CD4-positive, alpha-beta memory T cell (primary cell): ENCODE measurements at places on chromosomes 3 and 15. TPM values are rescaled to one million over a fixed set of nuclear protein-coding genes. Genes with fewer than 3 reads are reported as not detected.

DNA sequence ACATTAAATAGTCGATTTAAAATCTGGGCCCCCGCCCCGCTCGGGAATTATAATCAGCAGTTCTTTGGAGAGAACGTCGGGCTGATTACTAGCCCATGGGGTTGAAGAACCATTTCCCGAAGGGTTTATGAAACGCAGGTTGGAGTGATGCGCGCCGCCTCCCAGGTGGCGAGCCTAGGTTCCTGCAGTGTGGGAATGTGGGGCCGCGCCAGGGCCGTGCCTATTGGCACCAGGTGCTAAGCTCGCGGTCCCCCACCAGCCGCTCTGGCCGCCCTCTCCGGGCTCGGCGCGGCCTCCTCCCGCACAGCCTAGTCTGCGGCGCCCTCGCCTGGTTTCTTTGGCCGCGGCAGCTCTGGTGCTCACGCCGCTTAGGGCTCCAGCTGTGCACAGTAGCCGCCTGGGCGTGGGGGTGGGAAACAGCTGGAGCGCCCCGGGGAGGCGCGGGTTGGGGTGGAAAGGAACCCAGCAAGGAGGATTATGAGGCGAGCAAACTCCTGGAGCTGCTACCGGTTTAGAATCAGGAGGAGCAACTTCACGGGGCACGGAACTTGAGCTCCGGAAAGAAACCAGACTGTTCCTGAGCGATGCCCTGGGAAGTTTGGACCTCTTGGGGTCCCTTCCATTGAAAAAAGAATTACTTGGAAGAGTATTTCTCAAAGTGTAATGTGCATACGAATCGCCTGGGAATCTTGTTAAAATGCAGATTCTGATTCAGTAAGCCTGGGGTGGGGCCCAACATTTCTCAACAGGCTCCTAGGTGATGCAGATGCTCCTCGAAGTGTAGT is 5.6 kb upstream of the MECOM start:
- H3K36me3 ChIP-seq = no peaks in the 10 kb centered on the region
- H3K27ac ChIP-seq = no peak overlapping the region
- peaks cover 46% of the 10 kb centered on the region for H3K27me3 ChIP-seq
- H3K4me1 ChIP-seq = peaks cover 21% of the 10 kb centered on the region
- no peak overlapping the region for H3K4me3 ChIP-seq
- no peak for DNase-seq

- no peaks in the 10 kb centered on the region for H3K27me3 ChIP-seq
- no peak overlapping the region for H3K4me3 ChIP-seq
- no peaks in the 10 kb centered on the region for H3K36me3 ChIP-seq
- DNase-seq = no peak
These were observed 164.0 kb downstream of the IL20RB start for GRCh38 chr3:137121704-137122314.

Gene ITIH1
- total RNA-seq = not detected

Gene KCNH8
- total RNA-seq = 0.19 TPM

Gene C3orf20
- 0.38 TPM for total RNA-seq

Gene TRPM1
- total RNA-seq = not detected

GRCh38 chr15:58065445-58066041 is at the start of gene ALDH1A2:
Gene ALDH1A2 (minus strand): TSS chr15:58065711. CDS start chr15:58065650, 61 bp downstream.
- H3K27ac ChIP-seq = no peak within 1 kb of the TSS
- DNase-seq = no peak
- no peak within 1 kb of the TSS for H3K4me3 ChIP-seq
- H3K4me1 ChIP-seq = peaks cover 8% of the 10 kb centered on the region
- H3K27me3 ChIP-seq = peaks cover 17% of the 10 kb centered on the region

DNA sequence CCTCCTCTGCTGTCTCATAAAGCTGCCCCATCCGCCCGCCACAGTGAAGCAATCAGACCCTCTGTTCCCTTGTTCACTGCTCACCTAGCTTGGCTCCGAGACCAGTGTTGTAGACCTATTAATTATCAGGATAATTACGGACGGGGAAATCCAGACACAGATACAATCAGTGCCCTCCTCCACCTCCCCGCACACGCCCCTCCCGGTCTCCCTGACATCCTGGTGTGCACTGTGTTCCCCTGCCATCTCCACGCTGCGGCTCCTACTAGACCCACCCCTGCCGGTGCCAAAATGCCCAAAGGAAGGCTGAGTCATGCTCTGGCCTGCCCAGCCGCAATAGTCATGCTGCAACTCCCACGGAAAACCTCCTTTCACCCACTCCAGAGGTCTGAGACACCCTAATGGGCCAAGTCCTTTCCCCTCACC is 277.3 kb upstream of the TLE3 start:
- no peaks in the 10 kb centered on the region for H3K4me1 ChIP-seq
- H3K36me3 ChIP-seq = no peaks in the 10 kb centered on the region
- H3K27me3 ChIP-seq = no peaks in the 10 kb centered on the region
- H3K4me3 ChIP-seq = no peak overlapping the region
- DNase-seq = no peak

DNA sequence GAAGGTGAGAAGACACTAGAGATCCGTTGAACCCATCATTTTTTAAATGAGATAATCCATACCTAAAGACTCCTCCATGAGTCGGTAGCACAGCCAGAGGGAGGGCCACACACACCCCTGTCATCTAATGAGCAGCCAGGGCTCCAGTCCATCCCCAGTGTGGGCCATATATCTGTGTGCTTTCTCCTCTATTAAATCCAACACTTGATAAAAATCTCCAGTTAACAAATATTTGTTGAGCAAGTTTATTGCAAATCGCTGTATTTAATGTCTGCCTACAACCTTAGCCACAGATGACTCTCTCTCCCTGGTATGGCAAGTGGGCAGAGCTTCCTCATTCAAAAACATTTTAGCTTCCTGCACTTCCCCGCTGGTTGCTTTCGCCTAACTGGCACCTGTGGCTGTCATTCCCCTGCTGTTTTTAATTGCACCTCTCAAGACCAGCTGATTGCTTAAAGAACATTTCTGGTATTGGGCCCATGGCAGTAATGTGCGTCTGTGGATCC is 82.8 kb downstream of the SMAD3 start:
- no peaks in the 10 kb centered on the region for H3K36me3 ChIP-seq
- DNase-seq = no peak
- H3K4me3 ChIP-seq = no peak overlapping the region
- H3K4me1 ChIP-seq = peaks cover 82% of the 10 kb centered on the region
